ENCODE measurements at places on chromosomes 3 and 15. TPM values are rescaled to one million over a fixed set of nuclear protein-coding genes. Genes with fewer than 3 reads are reported as not detected.
A peak's percentile ranks its signal among the peaks of the same experiment; 100 is the strongest.

GRCh38 chr15:32852771-32853170, 135.0 kb downstream of the GREM1 start:
- DNase-seq, result peak; percentile 60

GRCh38 chr3:14457999-14458398, 55.6 kb downstream of the SLC6A6 start:
- DNase-seq, result peak; percentile 74

DNA sequence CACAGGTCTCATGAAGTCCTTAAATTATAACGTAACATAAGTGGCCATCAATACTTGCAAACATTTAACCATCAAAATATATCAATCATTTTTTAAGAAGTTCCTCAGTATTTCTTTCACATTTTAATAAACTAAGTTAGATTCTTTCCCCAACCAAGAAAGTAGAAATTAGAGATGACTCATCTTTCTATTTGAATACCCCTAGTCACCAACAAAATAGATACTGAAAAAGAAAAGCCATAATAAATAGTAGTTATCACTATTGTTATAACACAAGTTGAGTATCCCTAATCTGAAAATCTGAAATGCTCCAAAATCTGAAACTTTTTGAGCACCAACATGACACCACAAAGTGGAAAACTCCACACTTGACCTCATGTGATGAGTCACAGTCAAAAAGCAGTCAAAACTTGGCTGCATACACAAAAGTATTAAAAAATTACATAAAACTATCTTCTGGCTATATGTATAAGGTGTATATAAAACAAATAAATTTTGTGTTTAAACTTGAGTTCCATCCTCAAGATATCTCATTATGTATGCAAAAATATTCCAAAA, 3.7 kb downstream of the SHQ1 start:
- DNase-seq, result no peak

Gene ZBTB47
- 2.6 TPM for total RNA-seq

Gene DPH3
- 4.4 TPM for total RNA-seq

Gene TP63
- not detected for total RNA-seq

DNA sequence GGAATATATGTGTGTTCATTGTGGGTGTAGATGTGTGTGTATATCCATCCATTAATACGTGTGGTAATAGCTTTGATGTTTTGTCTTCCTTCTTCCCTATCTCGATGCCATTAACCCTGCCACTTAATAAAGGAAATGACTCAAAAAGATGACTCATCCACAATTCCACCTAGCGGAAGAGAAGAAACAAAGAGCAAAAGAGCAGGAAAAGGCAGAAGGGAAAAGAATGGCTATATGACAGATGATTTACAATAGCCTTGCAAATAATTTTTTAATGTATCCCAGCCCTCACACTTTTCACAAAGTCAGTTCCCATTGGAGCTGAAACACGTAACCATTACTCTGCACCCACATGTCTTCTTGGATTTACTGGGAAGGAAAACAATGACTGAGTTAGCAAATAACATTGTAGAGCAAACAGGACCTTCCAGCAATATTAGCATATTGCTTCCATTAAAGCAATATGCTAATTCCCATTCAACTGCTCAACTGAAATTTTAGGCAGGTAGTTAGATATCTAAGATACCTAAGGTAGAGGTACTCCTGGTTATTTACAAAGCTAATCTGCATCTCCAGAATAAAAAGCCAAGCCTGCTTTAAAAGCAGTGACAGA, 197.2 kb downstream of the KCNAB1 start:
- DNase-seq, result peak; percentile 30

DNA sequence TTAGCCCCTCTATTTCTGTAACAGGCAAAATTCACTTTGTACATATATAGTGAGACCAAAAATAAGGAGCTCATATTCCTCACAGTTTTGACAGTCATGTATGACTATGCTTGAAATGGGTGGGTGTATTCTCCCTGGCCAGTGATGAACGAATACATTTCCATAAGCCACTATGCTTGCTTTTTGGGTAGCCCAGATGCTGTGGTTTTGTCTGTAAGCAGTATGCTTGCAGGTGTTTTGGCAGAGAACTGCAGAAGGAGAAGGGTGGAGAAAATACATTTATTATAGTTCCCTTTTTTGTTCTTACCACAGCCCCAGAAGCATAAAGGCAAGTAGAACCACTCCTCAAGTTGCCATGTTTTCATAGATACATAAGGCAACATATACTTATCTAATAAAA, 131.2 kb downstream of the RBMS3 start:
- no peak for DNase-seq

DNA sequence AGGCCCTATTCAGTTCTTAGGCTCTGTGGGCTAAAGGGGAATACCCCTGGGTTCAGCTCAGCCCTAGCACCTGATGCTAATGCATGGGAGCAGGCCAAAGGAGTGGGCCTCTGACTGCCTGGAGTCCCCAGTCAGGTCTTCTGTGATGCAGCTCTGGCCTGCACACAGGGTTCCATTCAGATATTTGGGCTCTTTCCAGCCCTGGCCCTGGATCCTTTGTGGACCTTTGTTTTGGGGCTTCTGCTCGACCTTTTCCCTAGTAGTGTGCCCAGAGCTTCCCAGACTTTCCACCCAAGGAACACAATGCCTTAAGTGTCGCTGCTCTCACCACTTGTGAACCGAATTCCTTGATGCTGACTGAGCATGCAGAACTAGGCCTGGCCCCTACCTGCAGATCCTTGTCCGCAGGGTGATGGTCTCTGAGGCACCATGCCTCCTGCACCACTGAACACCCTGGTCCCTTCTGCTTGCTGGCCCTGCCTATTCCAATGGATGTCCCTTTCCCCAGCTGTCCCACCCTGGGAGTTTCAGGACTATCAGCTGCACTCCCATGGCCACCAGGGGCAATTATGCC, 5.1 kb downstream of the SEC13 start:
- no peak for DNase-seq

- peak; percentile 100 for DNase-seq
Observed at GRCh38 chr3:172140499-172141391, 101.4 kb downstream of the FNDC3B start.

All from Caki2 (cell line).